ENCODE measurements at places on chromosomes 4 and X. TPM values are rescaled to one million over a fixed set of nuclear protein-coding genes. Genes with fewer than 3 reads are reported as not detected.
A peak's percentile ranks its signal among the peaks of the same experiment; 100 is the strongest.

The TMSB15A gene
- total RNA-seq: not detected

The MSANTD1 gene
- total RNA-seq: 0.22 TPM

The FAM53A gene
- 0.62 TPM for total RNA-seq

The AKAP14 gene
- 1.9 TPM for total RNA-seq

The TMEM35A gene
- not detected for total RNA-seq

The L1CAM gene
- 1.4 TPM for total RNA-seq

The BDH2 gene
- 46.2 TPM for total RNA-seq

The PCYT1B gene
- total RNA-seq: 15.9 TPM

The CTSO gene
- not detected for total RNA-seq

The DGKK gene
- 43.2 TPM for total RNA-seq

The NUDT10 gene
- total RNA-seq: not detected

The RAI2 gene
- total RNA-seq: not detected

DNA sequence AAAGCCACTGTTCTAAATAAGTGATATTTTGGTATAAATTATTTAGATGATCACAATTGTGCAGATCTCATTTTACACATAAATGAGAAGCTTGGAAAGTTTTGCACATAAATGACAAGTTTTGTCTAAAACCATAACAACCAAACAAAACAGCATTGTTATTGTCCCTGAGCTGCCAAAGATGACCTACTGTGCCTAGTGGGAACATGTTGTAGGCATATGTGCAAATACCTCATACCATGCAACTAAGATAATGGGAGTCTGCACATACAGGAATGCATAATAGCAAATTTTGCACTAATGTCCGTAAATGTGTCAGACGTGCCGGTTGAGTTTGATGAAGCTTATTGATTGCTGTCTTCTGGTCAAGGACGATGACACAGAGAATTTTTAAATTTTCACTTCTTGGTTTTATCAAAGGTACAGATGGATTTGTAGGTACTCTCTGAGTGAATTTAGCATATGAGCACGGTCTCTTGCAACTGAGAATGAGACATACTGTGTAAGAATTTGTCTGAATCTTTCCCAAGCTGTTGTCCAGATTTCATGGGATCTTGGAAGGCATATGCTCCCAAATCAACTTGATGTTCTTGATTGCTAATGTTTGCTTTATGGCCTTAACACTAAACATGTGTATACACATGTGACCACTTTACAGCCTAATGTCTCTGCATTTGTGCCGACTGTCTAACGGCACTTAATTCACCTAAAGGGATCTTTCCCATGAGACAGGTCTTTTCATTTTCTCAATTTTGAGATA is 1133.5 kb downstream of the FAT4 start:
- H3K27me3 ChIP-seq: no peaks in the 10 kb centered on the region
- DNase-seq: no peak
- no peaks in the 10 kb centered on the region for H3K36me3 ChIP-seq
- no peaks in the 10 kb centered on the region for H3K4me1 ChIP-seq

DNA sequence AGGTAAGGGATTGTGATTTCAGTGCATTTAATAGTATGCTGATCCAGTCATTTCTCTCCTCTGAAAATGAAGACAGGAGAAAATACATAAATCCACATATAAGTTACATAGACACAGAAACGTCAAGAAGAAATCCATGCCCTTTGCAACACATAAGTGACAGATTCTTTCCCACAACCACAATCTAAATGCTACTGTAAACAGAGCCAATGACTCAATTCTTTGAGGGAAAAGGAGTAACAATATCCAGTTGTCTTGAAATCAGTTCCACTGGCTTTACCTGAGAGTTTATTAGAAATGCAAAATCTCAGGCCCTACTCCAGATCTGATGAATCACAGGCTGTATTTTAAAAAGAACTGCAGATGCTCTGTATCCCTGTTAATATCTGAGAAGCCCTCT is 66.4 kb downstream of the ARAP2 start:
- no peaks in the 10 kb centered on the region for H3K36me3 ChIP-seq
- DNase-seq: no peak
- H3K27ac ChIP-seq: no peak overlapping the region
- no peaks in the 10 kb centered on the region for H3K4me1 ChIP-seq
- H3K27me3 ChIP-seq: no peaks in the 10 kb centered on the region
- no peak overlapping the region for H3K4me3 ChIP-seq

GRCh38 chrX:42755815-42756214 is 22.1 kb downstream of the PPP1R2C start:
- H3K4me3 ChIP-seq: no peak overlapping the region
- H3K4me1 ChIP-seq: no peaks in the 10 kb centered on the region
- H3K27me3 ChIP-seq: no peaks in the 10 kb centered on the region
- no peak overlapping the region for H3K27ac ChIP-seq
- DNase-seq: no peak

DNA sequence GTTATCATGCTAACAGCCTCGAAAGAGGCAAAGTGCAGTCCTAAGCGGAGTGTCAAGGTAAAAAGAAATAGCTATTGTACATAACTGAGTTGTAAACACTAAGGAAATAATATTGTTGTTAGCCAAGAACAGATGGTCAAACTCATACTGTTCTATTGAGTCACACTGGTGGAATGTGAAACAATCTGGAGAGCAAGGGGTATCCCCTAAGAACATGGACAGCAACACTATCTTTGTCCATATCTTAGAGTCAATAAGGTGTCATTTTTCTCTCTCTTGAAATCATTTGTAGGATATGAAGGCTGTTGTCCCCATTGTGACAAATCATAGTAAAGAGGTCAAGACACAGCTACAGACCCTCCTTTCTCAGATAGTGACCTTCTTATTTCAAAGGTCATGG is 4.5 kb upstream of the PDGFC start:
- H3K27me3 ChIP-seq: no peaks in the 10 kb centered on the region
- H3K36me3 ChIP-seq: no peaks in the 10 kb centered on the region
- H3K4me1 ChIP-seq: peaks cover 32% of the 10 kb centered on the region
- no peak for DNase-seq

DNA sequence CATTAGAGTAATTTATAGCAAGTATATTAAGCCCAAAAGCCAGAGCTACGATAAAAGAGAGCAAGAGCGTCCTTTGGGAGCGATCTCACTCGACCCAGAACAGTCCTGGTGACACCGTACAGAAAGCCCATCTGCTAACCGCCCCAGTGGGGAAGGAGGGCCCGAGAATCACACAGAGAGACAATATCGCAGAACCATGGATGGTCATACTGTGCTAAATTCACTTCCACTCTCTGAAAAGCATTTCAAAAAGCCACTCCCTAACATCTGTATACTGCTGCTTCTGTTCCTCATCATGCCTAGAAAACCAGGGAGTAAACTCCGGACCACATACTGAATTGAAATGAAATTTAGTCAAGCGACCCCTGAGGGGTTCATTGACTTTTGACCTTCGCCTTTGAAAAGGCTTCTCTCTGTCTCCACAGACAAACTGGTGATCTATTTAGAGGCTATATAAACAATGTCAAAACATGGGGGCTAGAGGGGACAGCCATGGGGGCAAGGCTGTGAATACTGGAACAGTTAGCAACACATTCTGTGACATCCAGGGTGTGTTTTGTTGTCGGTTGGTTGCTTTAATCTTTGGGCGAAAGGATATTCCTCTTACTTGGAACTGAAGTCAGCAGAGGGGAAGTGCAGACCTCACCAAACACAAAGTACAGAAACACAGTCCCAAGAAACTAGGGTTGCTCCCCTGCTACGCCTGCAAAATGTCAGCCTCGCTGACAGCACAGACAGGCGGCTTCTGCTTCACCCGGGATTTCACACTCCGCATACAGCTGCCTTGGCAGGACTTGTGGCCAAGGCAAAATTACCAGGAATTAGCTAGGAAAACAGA is 129.0 kb upstream of the RASGEF1B start:
- H3K27me3 ChIP-seq: no peaks in the 10 kb centered on the region
- H3K27ac ChIP-seq: no peak overlapping the region
- no peak for DNase-seq
- H3K4me3 ChIP-seq: no peak overlapping the region
- H3K36me3 ChIP-seq: no peaks in the 10 kb centered on the region
- H3K4me1 ChIP-seq: peaks cover 8% of the 10 kb centered on the region

GRCh38 chrX:105837232-105837631 is 14.9 kb downstream of the NRK start:
- no peak overlapping the region for H3K27ac ChIP-seq
- no peaks in the 10 kb centered on the region for H3K36me3 ChIP-seq
- H3K4me1 ChIP-seq: no peaks in the 10 kb centered on the region
- H3K27me3 ChIP-seq: no peaks in the 10 kb centered on the region
- no peak for DNase-seq

GRCh38 chr4:177566691-177567090 is 124.5 kb upstream of the AGA start:
- no peaks in the 10 kb centered on the region for H3K27me3 ChIP-seq
- H3K36me3 ChIP-seq: no peaks in the 10 kb centered on the region
- no peak overlapping the region for H3K4me3 ChIP-seq
- no peaks in the 10 kb centered on the region for H3K4me1 ChIP-seq

GRCh38 chr4:143163614-143164013 is 21.1 kb upstream of the USP38 start:
- H3K36me3 ChIP-seq: no peaks in the 10 kb centered on the region
- no peak for DNase-seq
- no peak overlapping the region for H3K4me3 ChIP-seq
- H3K4me1 ChIP-seq: no peaks in the 10 kb centered on the region
- H3K27ac ChIP-seq: no peak overlapping the region

DNA sequence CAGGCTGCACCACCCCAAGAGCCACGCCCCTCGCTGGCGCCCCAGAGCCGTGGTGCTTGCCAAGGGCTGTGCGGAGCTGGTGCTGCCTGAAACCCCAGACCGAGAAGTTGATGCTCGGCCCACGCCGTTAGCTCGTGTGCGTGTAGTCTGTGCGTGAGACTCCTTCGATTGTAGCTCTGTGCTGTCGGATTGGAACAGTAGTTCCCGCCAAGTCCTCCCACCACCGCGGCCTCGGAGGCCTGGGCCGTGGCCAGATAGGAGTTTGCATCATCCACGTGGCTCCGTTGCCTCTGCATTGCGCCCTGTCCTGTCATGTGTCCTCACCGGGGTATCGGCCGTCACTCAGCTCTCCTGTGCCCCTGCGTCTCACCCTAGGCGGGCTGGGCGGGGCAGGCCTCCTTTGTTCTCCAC is 24.2 kb downstream of the TNIP2 start:
- no peaks in the 10 kb centered on the region for H3K27me3 ChIP-seq
- no peak overlapping the region for H3K4me3 ChIP-seq
- H3K36me3 ChIP-seq: peaks cover 20% of the 10 kb centered on the region
- no peak for DNase-seq
- H3K4me1 ChIP-seq: peaks cover 17% of the 10 kb centered on the region
- H3K27ac ChIP-seq: no peak overlapping the region

- no peak overlapping the region for H3K27ac ChIP-seq
- H3K4me1 ChIP-seq: peaks cover 39% of the 10 kb centered on the region
- no peak overlapping the region for H3K4me3 ChIP-seq
- DNase-seq: peak; percentile 62
These were observed 22.1 kb downstream of the DGKK start for GRCh38 chrX:50448565-50448964.

DNA sequence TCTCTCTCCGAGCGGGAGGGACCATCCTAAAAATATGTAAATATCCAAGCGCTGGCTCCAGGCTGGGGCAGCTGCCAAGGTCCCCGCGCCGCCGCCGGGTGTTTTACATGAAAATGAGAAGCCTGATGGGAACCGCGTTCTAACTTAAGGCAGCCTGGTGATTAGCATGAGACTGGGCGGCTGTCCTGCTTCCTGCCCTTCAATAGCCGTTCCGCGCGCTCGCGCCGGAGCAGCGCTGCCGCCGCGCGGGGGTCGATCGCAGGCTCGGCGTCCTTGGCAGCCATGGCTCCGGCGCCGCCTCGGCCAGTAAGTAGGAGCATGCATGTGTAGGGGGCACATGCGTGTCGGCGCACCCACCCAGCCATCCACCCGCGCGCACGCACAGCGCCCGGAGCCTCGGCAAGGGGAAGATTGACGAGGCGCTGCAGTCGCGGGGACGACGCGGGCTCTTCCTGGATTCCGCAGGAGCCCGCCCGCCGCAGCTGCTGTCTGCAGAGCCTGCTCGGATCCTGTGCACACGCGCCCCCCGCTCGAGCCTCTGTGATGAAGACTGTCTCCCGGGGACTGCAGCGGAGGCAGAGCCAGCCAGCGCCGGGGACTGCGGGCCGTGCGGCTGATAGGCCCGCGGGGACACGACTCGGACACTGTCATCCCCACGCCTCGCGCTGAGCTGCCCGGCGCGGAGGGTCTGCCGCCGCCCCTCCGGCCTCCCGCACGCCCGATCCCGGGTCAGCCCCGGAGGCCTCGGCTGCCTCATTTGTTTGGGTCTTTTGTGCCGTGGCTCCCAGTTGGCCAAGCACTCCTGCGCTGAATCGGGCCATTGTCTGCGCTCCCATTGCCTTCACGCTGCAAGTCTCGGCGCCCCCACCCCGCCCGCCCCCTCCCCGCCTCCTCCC is 734 bp downstream of the STOX2 start:
- no peaks in the 10 kb centered on the region for H3K36me3 ChIP-seq
- DNase-seq: no peak
- peaks cover 10% of the 10 kb centered on the region for H3K4me1 ChIP-seq

DNA sequence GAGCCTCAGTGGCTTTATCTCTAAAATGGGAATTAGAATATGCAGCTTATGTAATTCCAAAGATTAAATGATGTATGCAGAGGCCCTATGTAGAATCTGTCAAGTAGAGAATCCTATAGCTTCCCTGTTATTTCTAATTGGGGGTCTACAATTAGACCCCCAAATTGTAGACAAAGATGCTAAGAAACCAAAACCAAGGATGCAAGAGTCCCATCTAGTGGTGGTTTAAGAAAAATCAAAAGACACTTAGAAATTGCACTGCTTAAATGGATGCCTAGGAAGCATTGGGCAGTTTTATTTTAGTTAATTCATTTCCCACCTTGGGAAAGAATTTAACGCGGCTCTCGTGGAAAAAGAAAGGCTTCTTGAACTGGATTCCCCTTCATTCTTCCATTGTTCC is 115.2 kb downstream of the GABRA2 start:
- no peaks in the 10 kb centered on the region for H3K36me3 ChIP-seq
- H3K4me3 ChIP-seq: no peak overlapping the region
- no peaks in the 10 kb centered on the region for H3K27me3 ChIP-seq
- DNase-seq: peak; percentile 2
- no peaks in the 10 kb centered on the region for H3K4me1 ChIP-seq
- H3K27ac ChIP-seq: no peak overlapping the region

- no peaks in the 10 kb centered on the region for H3K36me3 ChIP-seq
- H3K4me3 ChIP-seq: no peak overlapping the region
- no peak overlapping the region for H3K27ac ChIP-seq
- no peaks in the 10 kb centered on the region for H3K27me3 ChIP-seq
These were observed 21.9 kb downstream of the TKTL1 start for GRCh38 chrX:154317391-154317995.

DNA sequence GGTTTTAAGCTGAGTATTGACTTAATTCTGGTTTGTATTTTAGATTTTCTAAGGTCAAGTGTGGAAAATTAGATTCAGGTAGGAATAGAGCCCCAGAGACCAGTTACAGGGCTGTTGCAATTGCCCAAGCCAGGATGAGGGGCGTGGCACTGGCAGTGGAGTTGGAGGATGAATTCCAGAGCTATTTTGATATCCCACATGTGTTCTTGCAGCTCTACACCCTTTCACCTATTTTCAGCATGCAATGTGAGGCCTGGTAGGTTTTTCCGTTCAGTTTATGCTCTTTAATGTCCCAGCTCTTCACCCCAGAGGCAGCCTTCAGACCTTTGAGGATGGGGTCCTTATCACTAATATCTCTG is 17.9 kb upstream of the OGT start:
- no peaks in the 10 kb centered on the region for H3K27me3 ChIP-seq
- no peak overlapping the region for H3K4me3 ChIP-seq
- H3K27ac ChIP-seq: no peak overlapping the region

GRCh38 chr4:150379454-150379853 is 202.5 kb upstream of the MAB21L2 start:
- no peaks in the 10 kb centered on the region for H3K27me3 ChIP-seq
- no peaks in the 10 kb centered on the region for H3K4me1 ChIP-seq
- no peak overlapping the region for H3K27ac ChIP-seq
- H3K4me3 ChIP-seq: no peak overlapping the region

GRCh38 chr4:102411408-102411807 is 66.1 kb upstream of the SLC39A8 start:
- no peaks in the 10 kb centered on the region for H3K27me3 ChIP-seq
- no peak overlapping the region for H3K27ac ChIP-seq
- DNase-seq: no peak
- H3K4me1 ChIP-seq: no peaks in the 10 kb centered on the region
